ENCODE measurements at places on chromosomes 4 and X.
A peak's percentile ranks its signal among the peaks of the same experiment; 100 is the strongest.

DNA sequence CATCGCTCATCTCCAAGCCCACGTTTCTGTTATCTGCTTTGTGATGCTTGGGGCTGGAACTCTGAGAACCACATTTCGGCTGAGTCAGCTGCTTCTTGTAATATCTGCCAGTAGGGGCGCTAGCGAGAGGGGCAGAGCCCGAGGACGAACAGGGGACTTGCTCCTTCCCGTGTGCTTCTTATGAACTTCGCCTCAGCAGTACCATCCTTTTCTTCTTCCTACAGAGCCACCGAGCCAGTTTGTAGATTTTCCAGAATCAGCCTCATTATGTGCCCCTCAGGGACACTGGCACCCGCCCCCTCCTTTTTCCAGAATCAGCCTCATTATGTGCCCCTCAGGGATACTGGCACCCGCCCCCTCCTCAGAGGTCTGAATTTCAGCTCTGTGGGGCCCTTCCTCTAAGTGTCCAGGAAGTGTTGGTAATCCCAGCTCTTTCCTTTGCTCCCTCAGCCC, 441.7 kb upstream of the RASGEF1B start:
- DNase-seq: peak; percentile 43

- no peak for DNase-seq
Measured at GRCh38 chrX:69607616-69608015, 8.3 kb upstream of the EDA start.

DNA sequence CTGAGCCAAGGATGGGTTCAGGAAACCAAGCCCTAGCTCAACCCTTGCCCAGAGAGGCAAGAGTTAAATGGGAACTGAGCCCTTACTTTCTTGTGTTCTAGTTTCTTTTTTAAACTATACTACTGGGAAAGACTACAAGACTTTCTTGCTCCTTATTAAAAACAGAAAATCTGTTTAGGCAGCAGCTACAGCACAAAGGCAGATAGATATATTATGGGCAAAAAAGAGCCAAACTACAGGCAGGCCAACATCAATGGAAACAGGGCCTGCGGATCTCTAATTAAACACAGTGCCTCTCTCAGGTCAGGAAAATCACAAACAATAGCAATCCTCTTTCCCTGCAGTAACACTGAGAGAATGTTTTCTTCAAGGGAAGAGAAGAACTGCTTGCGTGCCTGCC, 226.0 kb downstream of the LDB2 start:
- DNase-seq: no peak

- DNase-seq: no peak
Measured at GRCh38 chr4:124555959-124556358, 156.6 kb downstream of the ANKRD50 start.

GRCh38 chr4:105989485-105990242, 94.4 kb downstream of the NPNT start:
- no peak for DNase-seq

GRCh38 chrX:130769835-130770234, 133.2 kb downstream of the ENOX2 start:
- no peak for DNase-seq

- DNase-seq: no peak
Measured at GRCh38 chr4:10164877-10165283, 48.3 kb upstream of the WDR1 start.

DNA sequence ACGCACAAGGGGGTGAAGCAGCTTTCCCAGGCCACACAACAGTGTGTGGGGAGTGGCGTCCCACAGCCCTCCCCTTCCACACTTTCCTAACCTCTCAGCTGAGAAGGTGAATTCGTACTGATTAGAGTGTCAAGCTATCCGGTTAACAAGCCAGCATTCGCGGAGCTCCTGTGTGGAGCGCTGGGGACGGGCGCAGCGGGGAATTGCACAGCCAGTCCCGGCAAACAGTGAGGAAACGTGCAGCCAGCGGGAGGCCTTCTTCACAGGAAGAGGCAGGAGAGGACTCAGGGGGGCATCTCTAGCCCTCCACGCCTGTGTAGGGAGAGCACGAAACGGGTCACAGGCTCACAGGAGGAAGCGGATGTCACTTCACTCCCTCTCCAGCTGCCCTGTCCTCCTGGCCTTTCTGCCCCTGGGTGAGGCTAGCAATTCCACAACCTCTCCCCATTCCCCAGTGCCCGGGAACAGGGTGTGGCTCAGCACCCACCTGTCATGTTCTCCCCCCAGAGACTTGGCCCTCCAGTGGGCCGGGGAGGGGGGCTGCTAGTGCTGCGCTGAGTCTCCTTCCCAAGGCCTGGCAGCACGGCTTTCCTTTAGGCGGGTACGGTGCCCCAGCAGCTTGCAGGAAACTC, 117.3 kb downstream of the CPZ start:
- peak; percentile 4 for DNase-seq

DNA sequence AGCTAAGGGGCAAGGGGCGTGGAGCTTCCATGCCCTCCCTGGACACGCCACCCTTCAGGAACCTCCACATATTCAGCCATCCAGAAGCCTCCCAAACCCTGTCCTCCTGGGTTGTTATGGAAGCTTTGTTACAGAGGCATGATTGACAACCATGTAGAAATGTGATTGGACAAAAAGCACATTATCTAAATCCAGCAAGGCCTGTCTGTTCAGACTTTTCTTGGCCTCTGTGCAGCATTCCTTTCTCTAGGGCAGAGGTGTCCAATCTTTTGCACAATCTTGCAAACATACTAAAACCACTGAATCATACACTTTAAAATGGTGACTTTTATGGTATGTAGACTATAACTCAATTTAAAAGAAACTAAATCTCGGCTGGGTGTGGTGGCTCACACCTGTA, 12.7 kb downstream of the STEEP1 start:
- no peak for DNase-seq

DNA sequence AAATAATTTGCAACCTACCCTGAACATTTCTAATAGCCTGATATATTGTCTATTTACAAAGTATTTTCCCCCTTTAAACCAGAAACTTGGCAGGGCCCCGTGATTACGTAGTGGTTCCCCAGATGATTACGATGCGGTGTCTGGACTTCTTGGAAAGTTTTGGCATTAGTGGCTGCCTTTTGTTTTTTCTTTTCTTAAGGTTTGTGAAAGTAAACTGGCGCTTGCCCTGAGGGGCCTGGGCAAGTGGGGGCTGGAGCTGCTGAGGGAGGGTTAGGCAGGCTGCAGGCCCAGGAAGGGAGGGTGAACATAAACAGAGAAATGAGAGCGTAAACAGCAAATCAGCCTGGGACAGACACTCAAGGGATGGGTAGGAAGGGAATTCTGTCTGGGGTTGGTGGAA, 123.6 kb upstream of the MSX1 start:
- DNase-seq: no peak

DNA sequence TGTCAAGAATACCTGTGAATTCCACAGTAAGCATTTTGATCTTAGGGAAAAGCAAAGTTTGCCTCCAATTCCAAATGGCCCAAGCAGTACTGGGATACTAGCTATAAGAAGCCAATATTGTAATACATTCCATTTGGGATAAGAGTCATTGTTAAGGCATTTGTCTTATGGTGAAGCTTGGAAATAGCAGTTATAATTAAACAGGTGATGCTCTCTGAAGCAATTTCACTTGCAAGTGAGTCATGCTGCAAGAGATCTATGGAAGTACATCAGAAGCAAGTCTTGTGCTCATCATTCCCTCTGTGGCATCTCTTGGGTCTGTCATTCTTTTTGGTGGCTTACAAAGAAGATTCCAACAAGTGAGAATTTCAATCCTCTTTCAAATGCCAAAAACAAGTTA, 386.4 kb upstream of the RPS6KA3 start:
- no peak for DNase-seq

DNA sequence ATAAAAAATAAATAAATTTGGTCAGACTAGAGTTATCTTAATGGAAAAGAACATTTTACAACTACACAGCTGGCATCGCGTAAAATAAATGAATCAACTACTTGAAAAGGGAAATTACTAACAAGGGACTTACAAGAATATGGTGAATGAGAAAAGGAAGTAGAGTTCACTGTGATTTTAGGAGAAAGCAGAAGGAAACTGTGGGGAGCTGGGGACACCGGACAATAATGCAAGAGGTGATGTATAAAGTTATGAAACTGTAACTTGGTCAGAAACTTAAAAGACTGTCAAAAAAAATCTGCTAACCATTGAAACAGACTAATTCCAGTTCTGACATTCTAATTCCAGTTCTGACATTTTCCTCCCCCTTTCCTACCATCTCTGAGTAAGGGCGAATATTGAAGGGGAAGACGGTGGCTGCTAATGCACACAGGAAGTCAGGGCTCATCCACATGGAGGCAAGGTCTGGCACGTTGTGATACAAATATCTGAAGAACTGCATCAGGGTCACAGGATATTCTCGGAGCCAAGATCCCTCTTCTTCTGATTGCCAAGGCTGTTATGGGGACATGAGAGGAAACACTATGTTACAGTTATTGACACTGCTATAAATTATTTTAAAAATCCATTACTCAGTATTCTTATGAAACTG, 170.5 kb downstream of the CDS1 start:
- no peak for DNase-seq

- DNase-seq: no peak
Measured at GRCh38 chr4:76930685-76931084, 18.9 kb upstream of the SEPTIN11 start.

DNA sequence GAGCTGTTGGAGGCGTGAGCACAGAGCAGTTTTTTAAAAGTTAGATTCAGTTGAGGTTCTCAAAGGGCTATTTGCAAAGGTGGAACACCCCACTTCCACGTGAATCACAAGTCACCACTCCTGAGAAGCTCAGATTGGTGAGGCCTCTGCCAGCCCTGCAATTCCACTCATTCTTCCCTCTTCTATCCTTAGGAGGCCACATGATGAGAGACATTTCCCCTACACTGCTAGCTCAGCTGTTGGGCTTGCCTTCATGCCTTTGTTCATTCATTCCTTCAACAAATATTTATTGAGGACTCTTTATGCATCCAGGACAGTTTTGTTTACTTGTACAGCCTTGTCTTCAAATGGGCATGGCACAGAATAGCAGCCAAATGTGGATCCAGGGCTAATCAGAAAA, 3.7 kb downstream of the SRPX2 start:
- no peak for DNase-seq

- DNase-seq: no peak
Measured at GRCh38 chr4:108405586-108405985, 214.8 kb upstream of the RPL34 start.

DNA sequence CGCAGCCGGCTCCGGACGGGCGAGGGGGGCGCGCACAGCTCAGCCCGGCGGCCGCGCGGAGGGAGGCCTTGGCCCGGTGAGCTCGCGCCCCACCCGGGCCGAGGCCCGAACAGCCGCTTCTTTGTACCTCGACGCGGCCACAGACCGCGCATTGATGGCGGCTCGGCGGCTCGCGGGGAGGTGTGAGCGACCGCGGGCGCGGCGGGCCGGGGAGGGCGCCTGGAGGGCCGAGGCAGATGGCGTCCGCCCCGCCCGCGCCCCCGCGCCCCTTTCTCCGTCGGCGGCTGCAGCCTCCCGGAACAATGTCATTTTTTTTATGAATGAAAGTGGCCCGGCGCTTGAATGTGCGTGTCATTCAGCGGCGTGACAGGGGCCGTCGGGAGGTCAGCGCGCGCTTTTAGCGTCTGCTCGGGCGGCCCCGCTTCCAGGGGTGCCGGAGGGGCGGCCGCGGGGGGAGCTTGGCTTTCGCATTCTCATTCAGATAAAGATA, 1.8 kb downstream of the FGFR3 start:
- DNase-seq: no peak

GRCh38 chr4:114302472-114302871, 296.1 kb upstream of the UGT8 start:
- no peak for DNase-seq

Data from CD4-positive, alpha-beta T cell treated with Interleukin-15 for 1 hour (primary cell).